ENCODE measurements at places on chromosomes 16 and 17.

- peak; percentile 56 for DNase-seq
Observed at GRCh38 chr16:22948603-22949368, 134.8 kb downstream of the HS3ST2 start.

- DNase-seq, result no peak
Observed at GRCh38 chr17:30243568-30243967, 8.1 kb upstream of the SLC6A4 start.

- no peak for DNase-seq
Observed at GRCh38 chr16:78579020-78579419, 479.6 kb downstream of the WWOX start.

DNA sequence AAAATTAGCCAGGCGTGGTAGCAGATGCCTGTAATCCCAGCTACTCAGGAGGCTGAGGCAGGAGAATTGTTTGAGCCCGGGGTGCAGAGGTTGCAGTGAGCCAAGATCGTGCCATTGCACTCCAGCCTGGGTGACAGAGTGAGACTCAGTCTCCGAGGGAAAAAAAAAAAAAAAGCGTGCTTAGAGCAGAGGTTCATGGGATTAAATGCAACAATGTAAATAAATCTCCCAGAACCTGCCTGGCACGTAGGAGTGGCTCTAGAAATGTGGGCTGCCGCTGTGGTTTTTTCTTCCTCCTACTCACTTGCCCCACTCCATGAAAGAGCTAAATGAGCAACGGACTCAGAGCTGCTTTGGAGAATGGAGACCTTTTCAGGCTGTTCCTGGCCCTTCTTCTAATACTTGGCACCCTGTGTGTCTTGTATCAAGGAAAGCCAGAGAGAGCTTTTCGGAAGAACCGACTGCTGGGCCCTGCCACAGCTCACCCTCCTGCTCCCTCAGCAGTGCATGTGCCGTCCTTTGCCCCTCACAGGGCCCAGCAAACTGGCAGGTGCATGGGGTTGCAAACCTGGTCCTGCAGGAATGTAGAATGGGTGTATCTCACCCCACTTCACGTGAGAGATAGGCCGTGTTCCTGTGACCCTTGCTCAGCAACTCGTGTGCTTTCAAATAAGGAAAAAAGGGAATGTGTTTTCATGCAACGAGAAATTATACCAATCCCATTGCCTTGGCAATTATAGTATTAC, 52.0 kb downstream of the LDHD start:
- no peak for DNase-seq

- DNase-seq, result no peak
Observed at GRCh38 chr17:60641126-60641525, 36.5 kb upstream of the BCAS3 start.

GRCh38 chr17:41284546-41284945, 9.0 kb downstream of the KRTAP9-7 start:
- DNase-seq, result peak; percentile 22

- DNase-seq, result no peak
Observed at GRCh38 chr17:83002118-83002805, 77.1 kb upstream of the METRNL start.

- no peak for DNase-seq
Observed at GRCh38 chr17:75006653-75007052, 5.8 kb upstream of the MRPL58 start.

DNA sequence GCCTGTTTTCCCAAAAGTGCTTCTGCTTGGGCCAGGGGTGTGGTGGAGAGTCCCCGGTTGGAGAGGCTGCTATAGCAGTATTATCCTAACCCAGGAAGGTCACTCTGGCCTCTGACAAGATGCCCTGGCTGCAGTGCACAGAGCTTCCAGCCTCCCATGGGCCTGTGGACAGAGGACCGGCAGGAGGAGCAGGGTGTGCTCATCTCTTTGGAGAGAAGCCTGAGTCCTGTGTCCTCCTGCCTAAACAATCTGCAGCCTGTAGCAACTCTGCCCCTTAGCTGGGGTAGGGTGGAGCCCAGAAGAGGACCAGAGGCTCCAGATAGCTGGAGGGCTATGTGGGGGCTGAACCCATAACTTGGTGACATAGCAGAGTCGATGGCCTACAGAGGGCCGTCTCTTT, 78.0 kb downstream of the MPRIP start:
- no peak for DNase-seq
